ENCODE measurements at places on chromosomes 11 and 22. TPM values are rescaled to one million over a fixed set of nuclear protein-coding genes. Genes with fewer than 3 reads are reported as not detected.

- DNase-seq, result no peak
Measured at GRCh38 chr11:87374038-87374807, 336.5 kb downstream of the TMEM135 start.

The C11orf91 gene
- total RNA-seq, result not detected

DNA sequence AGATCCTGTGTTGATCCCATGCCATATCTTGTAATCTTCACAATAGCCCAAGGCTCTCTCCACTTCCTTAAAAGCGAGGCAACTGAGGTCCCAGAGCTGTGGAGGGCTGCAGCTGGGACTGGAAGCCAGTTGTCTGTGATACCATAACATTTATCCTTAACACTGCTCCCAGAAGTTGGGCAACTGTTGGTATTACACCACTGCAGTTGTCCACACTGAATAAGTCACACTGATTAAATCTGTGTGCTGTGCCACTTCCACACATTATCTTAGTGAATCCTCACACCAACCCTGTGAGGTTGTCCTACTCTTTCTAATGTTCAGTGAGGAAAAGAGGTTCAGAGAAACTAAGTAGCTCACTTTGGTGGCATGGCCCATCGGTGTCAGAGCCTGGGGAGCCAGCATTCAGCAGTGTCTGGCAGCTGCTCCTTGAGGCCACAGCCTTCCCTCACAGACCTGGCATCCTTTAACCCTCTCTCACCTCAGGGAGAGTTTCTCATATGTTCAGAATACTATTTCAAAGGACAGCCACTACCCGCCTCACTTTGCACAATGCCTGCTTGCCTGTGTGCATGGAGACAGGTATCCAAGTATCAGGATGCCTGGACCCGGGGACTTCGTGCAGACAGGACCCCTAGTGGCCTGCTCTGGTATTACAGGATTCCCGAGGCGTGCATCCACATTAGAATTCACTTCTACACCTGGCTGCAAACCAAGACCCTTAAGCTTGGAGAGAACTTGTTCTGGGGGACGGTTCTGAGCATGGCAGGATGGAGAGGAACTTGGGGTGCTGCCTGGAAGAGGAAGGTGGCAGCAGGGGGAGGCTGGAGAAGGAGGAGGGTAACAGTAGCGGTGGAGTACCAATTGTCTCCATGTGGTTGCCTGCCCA is 221.9 kb upstream of the TBCEL start:
- DNase-seq, result peak; percentile 8

GRCh38 chr22:44906999-44907644 is 102.7 kb downstream of the PHF21B start:
- no peak for DNase-seq

- no peak for DNase-seq
Measured at GRCh38 chr11:88520391-88520790, 182.9 kb upstream of the CTSC start.

DNA sequence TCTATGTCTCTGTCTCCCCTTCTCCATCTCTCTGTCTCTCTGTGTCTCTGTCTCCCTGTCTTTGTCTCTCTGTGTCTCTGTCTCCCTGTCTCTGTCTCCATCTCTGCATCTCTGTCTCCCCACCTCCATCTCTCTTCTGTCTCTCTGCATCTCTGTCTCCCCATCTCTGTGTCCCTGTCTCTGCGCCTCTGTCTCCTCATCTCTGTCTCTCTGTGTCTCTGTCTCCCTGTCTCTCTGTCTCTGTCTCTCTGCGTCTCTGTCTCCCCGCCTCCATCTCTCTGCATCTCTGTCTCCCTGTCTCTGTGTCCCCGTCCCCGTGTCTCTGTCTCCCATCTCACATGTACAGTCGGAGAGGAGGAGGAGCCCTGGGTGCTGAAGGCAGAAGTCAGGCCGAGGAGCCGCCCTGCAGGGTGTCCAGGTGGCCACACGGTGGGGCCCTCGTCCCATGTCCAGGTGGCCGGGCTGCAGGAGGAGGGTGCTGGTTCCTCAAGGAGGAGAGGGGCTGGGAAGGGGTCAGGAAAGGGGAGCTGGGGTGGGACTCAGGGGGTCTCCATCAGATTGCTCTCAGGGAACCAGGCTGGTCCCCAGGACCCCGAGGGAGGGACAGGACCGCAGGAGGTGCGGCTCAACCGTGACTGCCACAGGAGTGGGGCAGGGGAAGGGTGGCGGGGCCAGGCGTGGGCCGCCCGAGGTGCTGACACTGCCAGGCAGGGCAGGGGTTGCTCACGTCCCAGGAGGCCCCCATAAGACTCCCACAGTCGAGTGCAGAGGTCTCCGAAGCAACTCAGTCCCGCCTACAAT is 25.6 kb upstream of the TH start:
- peak; percentile 83 for DNase-seq

DNA sequence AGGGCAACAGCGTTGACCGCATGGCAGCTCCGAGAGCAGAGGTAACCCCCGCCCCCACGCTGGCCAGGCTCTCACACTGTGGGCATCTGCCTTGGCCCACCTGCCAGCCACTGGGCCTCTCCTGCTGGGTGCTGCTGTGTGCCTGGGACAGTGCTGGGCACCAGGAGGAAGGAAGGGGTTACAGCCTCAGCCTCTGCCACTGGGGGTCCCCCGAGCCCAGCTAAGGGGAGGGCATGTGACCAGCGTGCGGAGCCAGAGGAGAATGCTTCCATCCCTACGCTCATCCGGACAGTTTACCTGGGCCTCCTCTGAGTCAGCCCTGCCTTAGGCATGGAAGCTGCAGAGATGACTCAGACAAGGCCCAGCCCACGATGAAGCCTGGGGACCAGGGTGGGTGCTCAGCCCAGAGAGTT is 10.9 kb downstream of the NCF4 start:
- no peak for DNase-seq

The WBP2NL gene
- total RNA-seq, result 0.60 TPM

GRCh38 chr11:20364341-20364792 is 853 bp downstream of the HTATIP2 start:
- no peak for DNase-seq
